Hepatocyte (in vitro differentiated cells): ENCODE measurements at places on chromosomes 5 and 9. TPM values are rescaled to one million over a fixed set of nuclear protein-coding genes. Genes with fewer than 3 reads are reported as not detected.

DNA sequence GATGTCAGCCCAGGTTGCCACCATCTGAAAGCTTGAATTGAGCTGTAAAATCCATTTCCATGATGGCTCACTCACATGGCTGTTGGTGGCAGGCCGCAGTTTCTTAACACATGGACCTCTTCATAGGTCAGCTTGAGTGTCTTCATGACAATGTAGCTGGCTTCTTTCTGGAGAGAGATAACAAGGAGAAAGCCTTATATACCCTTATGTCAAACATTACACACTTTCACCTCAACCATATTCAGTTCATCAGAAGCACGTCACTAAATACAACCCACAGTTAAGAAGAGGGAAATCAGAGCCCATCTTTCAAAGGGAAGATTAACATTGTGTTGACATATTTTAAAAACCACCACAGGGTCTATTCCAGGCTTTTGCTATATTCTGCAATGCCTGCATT lies 604.4 kb downstream of the PRELID2 start:
- no peak for DNase-seq
- no peak overlapping the region for H3K27ac ChIP-seq
- H3K36me3 ChIP-seq, result no peaks in the 10 kb centered on the region
- no peaks in the 10 kb centered on the region for H3K4me1 ChIP-seq
- H3K4me3 ChIP-seq, result no peak overlapping the region

- H3K4me1 ChIP-seq, result no peaks in the 10 kb centered on the region
- no peak for DNase-seq
- no peak overlapping the region for H3K4me3 ChIP-seq
- H3K27ac ChIP-seq, result no peak overlapping the region
Observed at GRCh38 chr9:115849679-115850412, 303.7 kb upstream of the PAPPA start.

DNA sequence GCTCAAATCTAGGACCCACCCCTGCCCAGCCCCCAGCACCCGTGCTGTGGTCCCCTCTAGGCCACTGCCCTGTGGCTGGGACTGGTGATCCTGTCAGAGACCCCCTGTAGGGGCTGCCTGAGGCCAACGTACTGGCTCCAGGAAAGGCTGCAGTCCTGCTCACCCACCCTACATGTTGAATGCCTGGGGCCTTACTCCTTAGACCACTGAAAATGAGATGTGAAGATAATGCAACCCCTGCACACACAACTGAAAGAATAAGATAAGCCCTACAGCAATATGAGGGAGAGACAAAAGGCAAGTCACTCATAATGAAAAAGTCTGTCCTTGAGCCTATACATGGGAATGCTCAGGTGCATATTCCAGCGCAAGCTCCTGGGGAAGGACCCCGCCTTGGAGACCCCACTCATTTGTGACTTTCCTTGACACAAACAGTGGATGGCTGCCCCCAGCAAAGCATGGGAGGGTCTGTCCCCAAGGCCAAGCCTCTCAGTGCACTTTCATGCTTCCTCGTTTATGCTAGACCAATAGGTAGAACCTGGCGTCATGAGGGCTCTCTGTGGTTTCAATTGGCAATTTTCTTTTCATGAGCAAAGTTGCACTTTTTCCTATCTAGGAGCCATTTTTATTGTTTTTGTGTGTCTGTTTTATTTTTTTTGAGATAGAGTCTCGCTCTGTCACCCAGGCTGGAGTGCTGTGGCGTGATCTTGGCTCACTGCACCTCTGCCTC lies 12.5 kb upstream of the WNK2 start:
- no peak overlapping the region for H3K27ac ChIP-seq
- H3K36me3 ChIP-seq, result no peaks in the 10 kb centered on the region
- H3K27me3 ChIP-seq, result no peaks in the 10 kb centered on the region
- no peak overlapping the region for H3K4me3 ChIP-seq

DNA sequence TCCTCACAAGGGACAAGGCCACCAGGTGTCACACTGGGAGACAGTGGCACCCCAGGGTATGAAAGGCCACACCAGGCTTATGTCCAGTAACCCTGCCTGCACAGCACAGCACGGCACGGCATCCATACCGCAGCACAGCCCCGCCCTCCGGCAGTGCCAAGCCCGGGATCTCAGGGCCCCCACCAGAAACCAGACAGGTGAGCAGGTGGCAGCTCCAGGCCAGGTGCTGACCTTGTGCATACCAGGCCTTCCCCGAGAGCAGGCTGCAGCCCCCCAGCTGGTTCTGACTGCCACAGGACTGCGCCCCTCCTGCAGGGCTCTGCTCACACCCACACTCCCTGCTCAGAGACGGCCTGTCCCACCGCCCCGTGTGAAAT lies 56.5 kb downstream of the ADAMTS2 start:
- H3K4me3 ChIP-seq, result no peak overlapping the region
- no peaks in the 10 kb centered on the region for H3K36me3 ChIP-seq
- H3K4me1 ChIP-seq, result no peaks in the 10 kb centered on the region

DNA sequence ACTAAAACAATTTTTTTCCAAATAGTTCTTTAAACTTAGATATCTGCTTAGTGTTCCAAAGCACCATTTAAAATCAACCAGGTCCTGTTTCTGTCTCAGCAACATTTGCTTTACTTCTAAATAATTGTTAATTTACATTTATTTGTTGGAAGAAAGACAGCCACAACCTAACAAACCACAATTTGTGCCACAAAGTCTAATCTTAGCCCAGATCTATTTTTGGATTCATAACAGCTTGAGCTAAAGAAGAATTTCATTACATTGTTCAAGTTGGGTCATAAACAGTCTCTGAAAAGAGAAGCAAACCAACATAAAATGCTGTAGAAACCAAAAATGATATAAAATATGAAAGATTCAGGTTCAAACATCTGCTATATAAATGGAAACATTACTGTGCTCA lies 24.4 kb downstream of the MLLT3 start:
- no peak overlapping the region for H3K4me3 ChIP-seq
- no peak overlapping the region for H3K27ac ChIP-seq
- H3K4me1 ChIP-seq, result peaks cover 17% of the 10 kb centered on the region

DNA sequence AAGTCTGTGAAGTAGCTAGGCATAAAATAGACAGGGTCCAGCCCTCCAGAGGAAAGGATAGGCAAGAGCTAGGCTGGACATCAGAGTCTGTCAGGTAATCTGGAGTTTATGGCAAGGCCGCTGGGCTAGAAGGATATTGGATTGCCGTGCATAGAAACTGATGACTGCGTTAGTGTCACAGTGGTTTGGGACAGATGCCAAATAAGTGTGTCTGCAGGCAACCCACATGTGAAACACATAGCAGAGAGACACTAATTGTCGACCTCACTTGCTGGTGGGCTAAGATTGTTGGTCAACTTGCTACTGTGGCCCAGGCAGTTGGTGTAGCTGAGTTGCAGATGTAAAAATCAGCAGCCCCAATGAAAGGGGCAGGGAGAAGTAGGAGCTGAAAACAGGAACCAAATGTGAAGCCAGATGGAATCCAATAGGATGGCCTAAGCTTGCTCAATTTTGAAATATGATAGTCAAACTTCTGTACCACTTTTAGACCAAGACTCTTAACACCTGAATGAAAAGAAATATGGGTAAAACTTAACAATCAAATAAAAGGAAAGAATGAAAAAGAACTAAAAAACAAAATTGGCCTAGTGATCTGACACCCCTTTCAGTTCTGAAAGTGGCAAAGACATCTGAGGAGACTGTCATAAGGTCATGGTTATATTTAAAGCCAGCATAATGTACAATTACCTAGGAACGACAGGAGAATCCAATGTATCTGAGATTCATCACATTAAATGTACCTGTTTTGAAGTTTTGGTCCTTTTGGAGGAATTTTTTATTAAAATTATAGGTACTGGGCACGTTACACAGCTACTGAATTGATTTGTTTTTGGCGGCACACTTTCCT lies 243.3 kb upstream of the ACTBL2 start:
- no peaks in the 10 kb centered on the region for H3K27me3 ChIP-seq
- DNase-seq, result no peak
- no peaks in the 10 kb centered on the region for H3K36me3 ChIP-seq

DNA sequence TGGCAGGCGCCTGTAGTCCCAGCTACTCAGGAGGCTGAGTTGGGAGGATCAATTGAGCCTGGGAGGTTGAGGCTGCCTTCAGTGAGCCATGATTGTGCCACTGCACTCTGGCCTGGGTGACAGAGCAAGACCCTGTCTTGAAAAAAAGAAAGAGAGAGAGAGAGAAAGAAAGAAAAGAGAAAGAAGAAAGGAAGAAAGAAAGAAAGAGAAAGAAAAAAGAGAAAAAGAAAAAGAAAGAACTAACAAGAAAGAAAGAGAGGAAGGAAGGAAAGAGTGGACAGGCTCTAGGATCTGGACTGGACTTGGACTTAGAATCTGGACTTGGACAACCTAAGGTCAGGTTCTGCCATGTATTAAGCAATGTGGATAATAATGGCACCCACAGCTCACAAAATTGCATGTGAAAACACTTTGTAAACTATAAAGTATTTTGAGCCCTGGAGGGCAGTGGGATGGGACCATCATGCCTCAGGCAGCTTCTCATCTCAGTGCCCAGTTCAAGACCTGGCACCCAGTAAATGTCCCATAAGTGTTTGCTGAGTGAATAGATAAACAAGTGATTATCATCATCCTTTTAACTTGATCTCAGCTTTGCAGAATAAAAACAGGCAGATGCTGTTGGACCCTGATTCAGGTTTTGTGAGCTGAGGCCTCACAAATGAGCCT lies 12.8 kb upstream of the PHF19 start:
- no peak for DNase-seq
- H3K4me3 ChIP-seq, result no peak overlapping the region
- no peaks in the 10 kb centered on the region for H3K36me3 ChIP-seq
- peaks cover 33% of the 10 kb centered on the region for H3K4me1 ChIP-seq
- peak overlapping the region; percentile 87 for H3K27ac ChIP-seq

DNA sequence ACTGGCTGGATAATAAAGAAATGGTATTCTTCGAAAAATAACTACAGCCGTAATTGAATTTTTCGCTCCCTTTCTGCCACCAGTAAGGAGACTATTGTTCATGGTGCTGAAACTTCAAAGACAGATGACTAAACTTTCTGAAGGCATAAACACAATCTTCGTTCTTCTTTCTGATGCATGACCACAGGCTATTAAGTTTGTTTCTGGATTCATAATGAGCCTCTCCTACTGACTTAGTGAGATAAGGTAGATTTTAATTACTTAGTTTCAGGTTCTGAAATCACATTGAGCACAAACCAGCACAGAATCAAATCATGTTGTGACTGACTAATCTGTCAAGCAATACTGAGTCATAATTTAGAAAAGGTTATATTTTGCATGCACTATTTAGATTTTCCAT lies 441.8 kb upstream of the CCNG1 start:
- no peak overlapping the region for H3K4me3 ChIP-seq
- no peaks in the 10 kb centered on the region for H3K27me3 ChIP-seq

The LCN9 gene
- polyA plus RNA-seq, result 13.4 and 21.6 TPM in 2 replicates

The MSX2 gene
- 28.4 and 31.5 TPM in 2 replicates for polyA plus RNA-seq

The MSH3 gene
- 8.1 TPM in 2 replicates for polyA plus RNA-seq

The PRDM9 gene
- polyA plus RNA-seq, result not detected in 2 replicates

The FCN2 gene
- polyA plus RNA-seq, result not detected in 2 replicates
